Cerebellum (tissue), 4 donors: ENCODE measurements at places on chromosomes 2 and 18.

DNA sequence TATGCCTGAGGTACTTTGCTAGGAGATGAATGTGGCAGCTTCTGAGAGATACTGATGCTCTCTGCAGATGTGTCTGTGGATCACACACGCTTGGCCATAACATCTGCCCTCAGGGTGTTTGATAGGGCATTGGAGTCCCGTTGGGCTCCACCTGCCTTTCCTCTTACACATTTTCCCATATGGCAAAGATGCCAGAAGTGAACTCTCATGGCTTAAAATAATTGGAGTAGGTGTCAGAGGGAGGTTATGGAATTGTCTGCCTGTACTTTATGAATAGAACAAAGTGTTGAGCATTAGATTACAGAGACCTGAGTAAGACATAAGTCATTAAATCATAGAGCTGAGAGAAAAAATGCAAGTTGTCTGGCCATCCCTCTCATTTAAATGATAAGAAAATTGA is 75.3 kb upstream of the PNPT1 start:
- no peak for DNase-seq

DNA sequence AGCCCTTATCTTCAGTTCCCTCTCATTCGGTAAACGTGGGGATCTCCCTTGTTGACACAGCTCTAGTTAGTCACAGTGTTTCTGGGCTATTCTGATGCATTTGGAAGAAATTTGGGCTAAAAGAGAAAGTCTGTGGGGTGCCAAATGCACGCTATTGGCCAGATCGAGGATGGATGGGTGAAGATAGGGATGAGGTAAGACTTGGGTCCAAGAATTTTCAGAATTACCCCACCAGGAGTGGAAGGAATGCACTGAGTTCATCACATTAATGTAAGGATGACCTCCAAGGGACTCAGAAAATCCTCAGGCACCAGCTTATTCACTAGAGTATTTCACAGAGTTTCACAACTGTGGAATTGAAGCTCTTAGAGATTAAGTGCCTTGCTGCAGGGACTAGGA is 49.3 kb downstream of the NRP2 start:
- no peak for DNase-seq

DNA sequence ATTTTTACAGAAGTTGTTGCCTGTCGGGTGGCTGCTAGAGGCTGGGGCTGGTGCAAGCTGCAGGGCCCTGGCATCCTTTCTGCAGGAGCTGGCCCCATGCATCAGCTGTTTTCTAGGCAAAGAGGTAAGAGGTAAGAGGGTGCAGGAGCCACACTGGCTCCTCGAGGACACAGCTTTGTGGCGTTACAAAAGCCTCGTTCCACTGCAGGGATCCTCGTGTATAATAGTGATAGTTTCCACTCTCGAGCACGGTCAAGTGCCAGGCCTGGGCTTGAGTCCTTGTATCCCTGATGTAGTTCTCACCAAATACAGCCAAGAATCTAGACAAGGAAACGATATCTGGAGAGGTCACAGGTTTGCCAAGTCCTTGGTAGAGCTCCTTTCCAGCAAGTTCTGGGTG is 33.2 kb upstream of the FHOD3 start:
- DNase-seq, result no peak

GRCh38 chr2:19371996-19372582 is 13.7 kb upstream of the OSR1 start:
- no peak for DNase-seq

DNA sequence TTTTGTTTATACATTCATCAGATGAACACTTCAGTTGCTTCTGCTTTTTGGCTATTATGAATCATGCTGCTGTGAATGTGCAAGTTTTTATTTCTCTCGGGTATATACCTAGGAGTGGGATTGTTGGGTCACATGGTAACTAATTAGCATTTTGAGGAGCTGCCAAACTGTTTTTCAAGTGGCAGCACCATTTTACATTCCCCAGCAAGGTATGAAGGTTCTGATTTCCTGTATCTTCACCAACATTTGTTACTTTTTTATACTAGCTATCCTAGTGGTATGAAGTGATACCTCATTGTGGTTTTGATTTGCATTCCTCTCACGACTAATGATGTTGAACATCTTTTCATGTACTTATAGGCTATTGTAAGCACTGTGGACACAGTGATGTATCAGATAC is 53.9 kb downstream of the DYNC1I2 start:
- DNase-seq, result no peak

DNA sequence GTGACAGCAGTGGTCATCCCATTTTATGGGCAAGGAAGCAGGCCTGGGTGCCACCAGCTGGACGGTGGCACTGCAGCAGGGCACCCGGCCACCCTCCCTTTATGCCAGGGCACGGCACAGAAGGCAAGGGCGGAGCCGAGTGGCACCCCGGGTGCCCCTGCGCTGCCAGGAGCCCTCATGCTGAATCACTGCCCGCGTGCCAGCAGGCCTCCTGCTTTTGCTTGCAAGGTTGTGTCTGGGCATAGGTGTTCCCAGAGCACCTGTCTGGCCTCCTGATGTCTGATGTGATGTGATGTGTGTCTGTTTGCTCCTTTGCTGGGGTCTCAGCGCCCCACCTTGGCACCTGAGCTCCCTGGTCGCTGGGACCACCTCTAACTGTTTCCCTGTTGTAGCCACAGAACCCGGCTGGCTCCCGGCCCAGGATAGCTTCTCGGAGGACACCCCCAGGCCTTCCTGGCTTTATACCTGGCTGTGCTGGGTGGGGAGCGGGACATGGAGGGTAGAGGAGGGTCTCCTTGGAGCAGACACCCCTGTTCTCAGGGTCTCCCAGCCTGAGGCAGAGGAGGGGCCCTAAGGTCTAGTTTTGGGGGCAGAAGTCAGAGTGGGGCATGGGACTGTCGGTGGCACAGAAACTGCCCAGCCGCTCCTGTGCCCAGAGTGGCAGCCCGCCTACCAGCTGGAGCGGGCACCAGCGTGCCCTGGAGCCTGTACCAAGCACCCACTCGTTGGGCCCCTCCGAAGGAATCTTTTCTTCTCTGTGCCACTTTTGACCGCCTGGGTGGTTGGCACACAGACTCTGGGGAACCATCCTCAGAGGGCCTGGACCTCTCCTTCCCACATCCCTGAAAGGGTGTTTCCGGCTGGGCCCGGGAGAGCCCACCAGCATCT is 3.6 kb downstream of the GPC1 start:
- no peak for DNase-seq

- DNase-seq, result no peak
Observed at GRCh38 chr2:69124343-69124742, 111.4 kb downstream of the ANTXR1 start.

GRCh38 chr18:49561289-49562193 is at the start of gene LIPG:
Gene LIPG (plus strand): TSS chr18:49562057. CDS start chr18:49562309, 252 bp downstream.
- no peak for DNase-seq

DNA sequence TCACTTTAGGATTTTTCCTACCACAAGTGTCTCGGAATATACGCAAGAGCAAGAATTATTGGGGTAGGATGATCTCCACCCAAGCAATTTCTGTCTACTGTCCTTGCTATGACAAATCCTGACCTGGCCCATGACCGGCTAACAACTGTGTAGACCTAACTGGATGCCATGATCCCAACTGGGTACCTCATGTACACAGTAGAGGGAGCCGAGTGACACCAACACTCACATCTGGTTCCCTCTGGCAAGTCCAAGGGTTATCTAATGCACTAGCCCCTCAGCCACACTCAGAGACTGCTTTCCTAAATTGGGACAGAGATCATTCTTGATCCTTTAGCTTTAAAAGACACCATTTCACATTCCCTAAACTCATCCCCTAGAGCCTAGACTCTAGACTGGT is 60.7 kb upstream of the ZNF532 start:
- DNase-seq, result no peak

GRCh38 chr2:98026292-98026691 is 30.5 kb upstream of the TMEM131 start:
- no peak for DNase-seq

DNA sequence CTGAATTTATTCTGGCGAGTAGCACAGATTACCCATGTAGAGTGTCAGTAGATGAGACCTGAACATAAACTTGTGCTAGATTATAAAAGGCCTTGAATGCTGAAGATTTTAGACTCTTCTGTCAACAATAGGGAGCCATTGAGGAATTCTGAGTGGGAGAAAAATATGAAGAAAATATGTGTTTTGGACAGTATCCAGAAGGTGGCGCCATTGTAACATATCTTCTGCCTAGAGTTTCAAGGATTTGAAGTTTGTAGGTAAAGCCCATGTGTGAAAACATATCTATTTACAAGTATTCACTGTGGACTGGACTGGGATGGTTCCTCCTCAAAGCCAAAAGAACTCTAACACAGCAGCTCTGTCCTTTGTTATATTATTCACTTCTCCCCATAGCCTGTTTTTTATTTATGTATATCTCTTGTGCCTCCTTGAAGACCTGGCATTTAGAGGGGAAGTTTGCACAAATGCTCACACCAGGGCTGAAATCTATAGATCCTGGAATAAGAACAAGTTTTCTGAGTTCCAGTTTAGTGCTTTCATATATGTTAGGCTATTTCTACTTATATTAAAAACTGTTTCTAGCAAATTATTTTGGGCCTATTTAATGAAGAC is 124.9 kb downstream of the RDH14 start:
- DNase-seq, result no peak

DNA sequence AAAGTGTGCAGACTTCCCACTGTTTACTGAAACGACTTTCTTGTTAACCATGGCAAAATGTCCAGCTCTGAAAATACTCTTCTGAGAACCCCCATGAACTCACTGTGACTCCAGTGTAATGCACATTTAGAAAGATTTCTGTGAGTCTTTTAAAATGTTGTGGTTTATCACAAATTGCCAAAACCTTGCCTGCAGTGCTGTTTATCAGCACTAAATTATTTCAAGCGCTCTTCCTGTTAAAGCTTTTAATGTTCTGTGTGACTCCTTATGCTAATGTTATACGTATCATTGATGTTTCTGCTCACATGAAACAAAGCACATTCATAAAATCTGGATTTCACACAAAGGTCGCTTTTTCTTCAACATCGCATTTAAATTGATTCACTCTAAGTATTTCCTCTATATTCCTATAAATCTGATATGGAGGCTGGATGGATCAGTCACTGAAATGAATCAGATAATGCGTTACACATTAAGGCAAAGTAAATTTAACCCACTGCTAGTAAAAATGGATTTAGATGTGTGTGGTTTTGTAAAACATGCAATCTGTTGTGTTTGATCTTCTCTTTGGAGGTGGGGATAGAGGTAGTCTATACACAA is 521.2 kb downstream of the NYAP2 start:
- DNase-seq, result no peak

- DNase-seq, result no peak
Observed at GRCh38 chr2:160111951-160112798, 49.8 kb upstream of the PLA2R1 start.

DNA sequence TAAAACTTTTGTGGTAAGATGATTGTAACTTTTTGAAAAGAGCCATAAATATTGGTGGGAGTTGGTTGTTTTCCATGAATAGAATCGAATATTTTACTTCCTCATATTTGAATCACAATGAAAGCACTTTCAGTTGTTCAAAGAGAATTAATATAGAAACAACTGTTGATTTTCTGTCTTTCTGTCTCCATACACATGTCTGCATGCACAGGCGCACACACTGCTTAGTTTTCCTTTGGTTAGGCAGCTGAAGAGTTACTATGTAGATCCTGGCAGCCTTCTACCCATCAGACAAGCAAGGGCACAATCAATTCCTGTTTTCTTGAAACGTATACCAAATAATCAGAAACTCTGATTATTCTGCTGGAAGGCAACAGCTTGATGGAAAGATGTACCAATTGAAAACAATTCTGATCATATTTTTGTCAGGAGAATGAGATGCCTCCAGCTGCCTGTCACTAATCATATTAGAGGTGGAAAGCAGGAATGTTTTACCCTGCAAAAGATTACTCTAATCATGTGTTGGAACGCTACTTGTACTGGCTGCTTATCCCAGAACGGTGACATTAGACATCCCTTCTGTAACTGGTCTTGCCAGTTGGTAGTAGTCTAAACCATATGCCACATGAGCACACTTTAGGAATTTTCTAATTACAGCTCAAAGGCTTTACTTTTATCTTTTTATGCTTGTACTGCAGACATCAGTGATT is 24.0 kb downstream of the SPATS2L start:
- no peak for DNase-seq

DNA sequence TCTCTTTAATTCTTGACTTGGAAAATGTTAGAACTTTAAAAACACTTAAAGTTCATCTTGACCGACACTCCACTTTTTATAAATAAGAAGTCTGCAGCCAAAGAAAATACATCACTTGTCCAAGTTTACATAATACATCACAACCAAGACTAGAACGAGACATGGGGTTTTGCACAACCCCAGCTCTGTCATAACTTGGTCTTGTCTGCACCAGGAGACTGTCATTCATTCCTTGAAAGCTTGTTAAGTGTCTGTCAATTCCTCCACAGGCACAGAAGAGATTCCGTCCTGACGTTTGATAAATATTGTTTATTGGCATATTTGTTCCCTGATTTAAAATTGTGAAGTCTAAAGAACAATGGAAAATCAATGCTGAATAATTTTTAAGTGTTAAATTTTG is 139.5 kb upstream of the SETBP1 start:
- DNase-seq, result no peak

- DNase-seq, result no peak
Observed at GRCh38 chr2:58558881-58559280, 317.8 kb upstream of the FANCL start.

DNA sequence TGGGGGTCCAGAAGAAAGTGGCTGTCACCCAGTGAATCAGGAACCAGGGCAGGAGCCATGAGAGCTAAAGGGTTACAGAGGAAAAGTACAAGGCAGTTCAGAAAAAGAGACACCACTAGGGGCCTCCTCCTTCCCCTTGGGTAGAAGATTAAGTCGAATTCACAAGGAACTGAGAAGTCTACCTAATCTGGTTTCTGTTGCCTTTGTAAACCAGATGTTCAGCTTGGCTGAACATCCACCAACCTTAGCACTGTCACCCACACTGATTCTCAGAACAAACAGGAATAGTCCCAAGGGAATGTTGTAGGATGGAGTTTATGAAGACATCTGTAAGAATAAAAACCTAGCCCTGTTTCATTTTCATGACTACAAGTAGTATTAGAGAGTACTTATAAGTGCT is 90.4 kb upstream of the NOSTRIN start:
- no peak for DNase-seq

DNA sequence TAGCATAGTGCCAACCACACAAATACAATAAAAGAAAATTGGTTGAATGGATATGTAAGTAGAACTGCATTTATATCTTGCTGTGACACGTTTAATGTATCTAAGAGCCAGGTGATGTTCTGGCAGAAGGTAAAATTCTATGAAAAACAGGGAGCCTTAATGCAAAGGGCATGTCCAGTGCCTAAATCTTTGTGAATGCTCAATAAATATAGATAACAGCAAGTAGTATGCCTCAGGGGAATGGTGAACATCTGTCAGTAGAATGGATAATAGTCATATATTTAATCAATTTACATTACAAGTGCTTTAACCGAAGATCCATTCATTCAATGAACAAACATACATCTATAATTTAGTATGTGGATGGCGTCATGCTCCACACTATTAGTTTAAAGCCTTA is 43.7 kb upstream of the NYAP2 start:
- DNase-seq, result no peak

DNA sequence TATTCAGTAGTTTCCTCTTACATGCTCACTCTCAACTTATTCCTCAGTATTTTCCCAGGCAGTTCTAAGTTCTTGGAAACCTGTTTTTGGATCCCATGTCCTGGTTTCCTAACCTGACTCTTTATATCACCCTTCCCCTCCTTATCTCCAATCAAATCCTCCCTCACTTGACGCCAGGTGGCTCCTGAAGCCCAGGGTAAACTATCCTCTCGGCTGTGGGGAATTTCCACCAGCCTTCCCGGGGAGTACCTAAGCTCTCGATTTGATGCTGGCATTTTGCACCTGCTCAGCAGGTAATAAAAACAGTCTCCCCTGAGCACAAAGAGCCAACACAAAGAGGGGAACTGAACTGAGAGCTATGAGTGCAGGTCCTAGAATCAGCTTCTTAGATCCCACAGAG is 538.0 kb downstream of the SLC4A3 start:
- no peak for DNase-seq
